ENCODE measurements at places on chromosomes 4 and X.

DNA sequence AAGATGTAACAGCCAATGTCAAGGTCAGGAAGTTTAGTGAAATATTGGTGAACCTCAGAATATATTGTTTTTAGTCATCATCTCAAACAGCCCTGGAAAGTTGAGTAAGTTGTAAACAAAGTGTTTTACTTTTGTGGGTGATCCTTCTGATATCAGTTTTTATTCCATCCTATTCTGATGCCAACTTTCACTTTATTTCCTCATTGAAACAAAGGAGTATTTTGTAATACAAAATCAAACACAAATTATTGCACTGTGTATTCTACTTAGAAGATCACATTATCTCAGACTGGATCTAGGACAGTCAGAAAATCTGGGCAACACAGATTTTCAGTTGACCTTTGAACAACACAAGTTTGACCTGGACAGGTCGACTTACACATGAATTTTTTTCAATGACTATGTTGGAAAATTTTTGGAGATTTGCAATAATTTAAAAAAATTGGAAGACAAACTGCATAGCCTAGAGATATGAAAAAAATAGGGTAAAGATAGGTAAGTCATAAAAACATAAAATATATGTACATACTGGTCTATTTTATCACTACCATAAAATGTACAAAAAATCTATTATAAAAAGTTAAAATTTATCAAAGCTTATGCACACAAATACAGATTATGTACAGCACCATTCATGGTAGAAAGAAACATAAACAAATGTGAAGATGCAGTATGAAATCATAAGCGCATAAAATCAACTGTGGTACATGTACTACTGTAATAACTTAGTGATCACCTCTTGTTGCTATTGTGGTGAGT, 709.1 kb upstream of the FAM241A start:
- DNase-seq = no peak

DNA sequence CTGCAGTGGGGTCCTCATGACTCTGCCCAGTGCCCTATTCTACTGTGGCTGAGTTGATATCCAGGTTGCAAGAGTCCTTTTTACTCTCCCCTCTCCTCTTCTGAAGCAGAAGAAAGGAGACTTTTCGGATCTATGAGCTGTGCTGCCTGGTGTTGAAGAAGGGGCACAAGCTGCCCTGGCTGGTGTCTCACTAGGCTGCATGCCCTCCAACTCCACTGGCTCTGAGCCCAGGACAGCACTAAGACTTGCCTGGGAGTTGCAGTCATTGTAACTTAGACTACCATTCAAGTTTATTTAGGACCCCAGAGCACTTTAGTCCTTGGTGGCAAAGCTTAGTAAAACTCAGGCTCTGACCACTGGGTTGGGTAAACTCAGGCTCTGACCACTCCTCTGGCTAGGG, 89.4 kb downstream of the GABRB1 start:
- DNase-seq = no peak

DNA sequence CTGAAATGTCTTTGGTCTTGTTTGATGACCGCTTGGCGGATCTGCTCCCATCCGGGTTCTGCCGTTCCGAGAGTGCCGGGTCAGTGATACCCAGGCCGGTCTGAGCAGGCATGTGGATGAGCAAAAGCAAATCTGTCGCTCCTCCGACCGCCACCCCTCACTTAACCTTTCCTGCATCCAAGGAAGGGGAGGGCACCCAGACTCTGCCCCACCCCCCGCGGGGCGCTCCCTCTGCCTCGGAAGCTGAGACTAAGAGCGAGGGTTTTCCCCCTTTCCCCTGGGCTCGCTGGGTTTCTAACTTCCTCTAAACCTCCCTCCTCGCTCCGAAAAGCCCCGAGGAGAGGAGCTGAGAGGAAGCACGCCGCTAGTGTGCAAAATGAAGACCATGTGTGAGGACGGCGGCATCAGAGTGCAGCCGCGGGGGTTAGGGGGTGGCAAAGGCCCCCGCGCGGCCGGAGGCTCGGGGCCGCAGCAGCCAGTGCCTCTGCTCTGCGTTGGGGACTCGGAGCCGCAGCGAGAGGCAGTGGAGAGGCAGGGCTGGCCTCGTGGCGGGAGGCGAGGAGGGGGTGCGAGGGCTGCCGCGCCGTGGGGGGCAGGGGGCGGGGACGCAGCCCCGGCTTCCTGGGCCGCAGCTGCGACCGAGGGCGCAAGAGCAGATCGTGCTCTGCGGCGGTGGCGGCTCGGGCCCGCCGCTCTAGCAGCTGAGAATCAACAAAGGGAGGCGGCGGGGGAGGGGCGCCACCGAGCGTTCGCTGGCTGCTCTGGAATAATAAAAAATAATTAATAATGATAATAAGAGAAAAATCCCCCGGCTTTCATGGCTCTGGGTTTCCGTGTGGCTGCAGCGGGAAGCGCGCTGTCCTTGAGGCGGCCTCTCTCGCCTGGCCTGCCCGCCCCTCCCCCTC, 55.8 kb upstream of the BCOR start:
- DNase-seq = no peak

GRCh38 chr4:111854494-111855087, 290.7 kb upstream of the FAM241A start:
- no peak for DNase-seq

GRCh38 chrX:121949041-121949760, 901.8 kb downstream of the GLUD2 start:
- no peak for DNase-seq

DNA sequence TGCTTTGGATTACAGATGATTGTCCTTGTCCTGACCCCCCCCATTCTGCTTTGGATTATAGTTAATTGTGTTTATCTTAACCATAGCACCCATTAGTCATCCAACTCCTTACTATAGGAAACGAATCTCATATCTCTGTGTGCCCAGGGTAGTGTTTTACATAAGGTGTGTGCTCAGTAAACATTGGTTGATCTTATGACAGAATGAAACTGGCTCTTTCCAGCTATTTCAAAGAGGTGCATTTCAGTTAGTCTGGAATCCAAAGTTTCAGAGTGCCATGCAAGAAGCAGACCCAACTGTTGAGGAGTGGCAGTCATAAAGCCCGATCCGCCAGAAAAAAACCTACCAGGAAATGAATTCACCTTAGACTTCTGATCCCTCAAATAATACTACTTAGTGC, 14.7 kb downstream of the TRIM2 start:
- no peak for DNase-seq

GRCh38 chr4:14084598-14084997, 457.1 kb upstream of the BOD1L1 start:
- no peak for DNase-seq

DNA sequence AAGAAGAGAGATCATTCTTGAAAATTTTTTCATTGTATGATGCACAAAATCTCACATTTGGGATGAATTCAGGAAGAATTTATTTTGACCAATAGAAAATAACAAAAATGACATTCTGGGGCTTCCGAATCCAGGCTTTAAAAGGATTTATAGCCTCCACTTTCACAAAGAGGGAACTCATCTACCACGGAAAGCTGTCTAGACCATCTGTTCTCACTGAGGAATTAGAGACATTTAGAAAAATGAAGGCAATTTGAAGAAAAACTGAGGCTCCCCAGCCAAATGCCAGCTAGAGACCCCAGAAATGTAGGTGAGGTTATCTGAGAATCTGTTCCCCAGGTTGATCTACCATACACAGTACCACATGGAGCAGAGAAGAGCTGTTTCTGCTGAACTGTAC, 464.3 kb downstream of the TMA16 start:
- no peak for DNase-seq
